ENCODE measurements at places on chromosomes 6 and 20.

DNA sequence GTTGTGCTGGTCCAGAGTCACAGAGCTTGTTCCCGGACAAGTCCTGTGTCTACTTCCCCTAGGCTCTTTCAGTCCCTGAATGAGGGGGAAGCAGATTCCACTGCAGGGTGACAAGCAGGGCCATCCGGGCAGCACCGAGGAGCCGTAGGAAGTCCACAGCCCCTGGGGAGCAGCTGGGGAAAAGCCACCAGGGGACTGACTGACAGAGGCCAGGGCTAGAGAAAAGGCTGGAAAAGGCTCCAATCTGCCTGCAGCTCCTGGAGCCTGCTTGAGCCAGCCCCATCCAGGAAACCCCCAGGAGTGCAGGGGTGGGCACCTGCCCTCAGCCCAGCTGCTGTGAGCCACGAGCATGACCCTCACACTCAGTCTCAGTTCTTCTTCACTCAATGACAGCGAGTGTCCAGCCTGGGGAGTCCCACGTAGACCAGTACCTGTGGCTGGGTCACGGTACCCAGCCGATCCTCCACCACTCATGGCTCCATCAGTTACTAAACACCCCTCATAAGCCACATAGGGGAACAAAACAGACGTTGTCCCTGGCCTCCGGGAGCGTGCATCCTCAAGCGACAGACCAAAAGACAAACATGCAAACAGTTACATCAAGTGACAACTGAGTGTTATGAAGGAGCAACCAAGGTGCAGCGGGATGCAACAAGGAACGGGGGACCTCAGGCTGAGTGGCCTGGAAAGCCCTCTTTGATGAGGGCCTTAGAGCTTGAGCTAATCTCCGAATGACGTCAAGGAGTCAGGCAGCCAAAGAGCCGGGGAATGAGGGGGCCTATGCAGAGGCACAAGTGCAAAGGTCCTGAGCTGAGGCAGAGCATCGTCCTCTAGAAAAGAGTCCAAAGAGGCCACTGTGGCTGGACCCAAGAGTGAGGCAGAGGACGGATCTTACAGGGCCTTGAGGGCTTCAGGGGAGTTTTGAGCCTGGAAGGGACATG lies 24.8 kb upstream of the VSTM2L start:
- no peak for DNase-seq

- DNase-seq, result no peak
Measured at GRCh38 chr6:11381801-11382513, 149.5 kb upstream of the NEDD9 start.

DNA sequence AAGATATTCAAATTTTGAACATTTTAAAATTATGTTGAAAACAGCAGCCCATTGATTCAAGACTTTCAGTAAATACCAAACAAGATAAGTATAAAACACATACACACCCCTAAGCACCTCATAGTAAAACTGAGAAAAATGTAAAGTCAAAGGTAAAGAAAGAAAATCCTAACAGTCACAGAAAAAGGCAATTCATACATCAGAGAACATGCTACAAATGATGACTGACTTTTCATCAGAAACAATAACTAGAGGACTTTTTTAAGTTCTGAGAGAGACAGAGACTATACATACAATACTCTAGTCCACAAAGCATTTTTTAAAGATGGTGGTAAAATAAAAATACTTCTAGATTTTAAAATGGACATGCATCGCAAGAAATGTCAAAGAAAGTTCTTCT lies 111.0 kb downstream of the PFDN4 start:
- no peak for DNase-seq

- no peak for DNase-seq
Measured at GRCh38 chr6:151757506-151757955, 50.0 kb upstream of the ESR1 start.

GRCh38 chr6:73262671-73263569 lies at the start of gene KHDC1:
TSS of gene KHDC1 (minus strand) at chr6:73263196. CDS start at chr6:73242517, 20,679 bp downstream.
- DNase-seq, result peak; percentile 60

DNA sequence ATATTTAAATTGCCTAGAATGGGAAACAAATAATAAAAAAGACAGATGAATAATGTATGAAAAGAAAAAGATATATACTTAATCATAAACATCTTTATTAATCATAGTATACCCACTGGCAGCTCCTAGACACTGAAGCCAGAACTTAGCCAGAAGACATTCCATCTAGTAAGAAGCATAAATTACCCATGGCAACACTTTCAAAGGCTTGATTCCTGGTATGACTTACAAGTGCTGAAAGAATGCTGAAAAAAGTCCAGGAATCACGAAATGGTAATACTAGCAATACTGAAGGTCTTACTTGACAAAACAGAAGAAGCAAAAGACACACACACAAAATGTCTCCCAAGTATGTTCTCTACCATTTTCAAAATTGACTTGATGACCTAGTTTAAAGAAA lies 38.0 kb downstream of the RWDD2A start:
- DNase-seq, result peak; percentile 78

GRCh38 chr6:21137700-21138335 lies 455.7 kb upstream of the SOX4 start:
- no peak for DNase-seq

GRCh38 chr6:143741480-143741879 lies 63.7 kb downstream of the PHACTR2 start:
- no peak for DNase-seq

DNA sequence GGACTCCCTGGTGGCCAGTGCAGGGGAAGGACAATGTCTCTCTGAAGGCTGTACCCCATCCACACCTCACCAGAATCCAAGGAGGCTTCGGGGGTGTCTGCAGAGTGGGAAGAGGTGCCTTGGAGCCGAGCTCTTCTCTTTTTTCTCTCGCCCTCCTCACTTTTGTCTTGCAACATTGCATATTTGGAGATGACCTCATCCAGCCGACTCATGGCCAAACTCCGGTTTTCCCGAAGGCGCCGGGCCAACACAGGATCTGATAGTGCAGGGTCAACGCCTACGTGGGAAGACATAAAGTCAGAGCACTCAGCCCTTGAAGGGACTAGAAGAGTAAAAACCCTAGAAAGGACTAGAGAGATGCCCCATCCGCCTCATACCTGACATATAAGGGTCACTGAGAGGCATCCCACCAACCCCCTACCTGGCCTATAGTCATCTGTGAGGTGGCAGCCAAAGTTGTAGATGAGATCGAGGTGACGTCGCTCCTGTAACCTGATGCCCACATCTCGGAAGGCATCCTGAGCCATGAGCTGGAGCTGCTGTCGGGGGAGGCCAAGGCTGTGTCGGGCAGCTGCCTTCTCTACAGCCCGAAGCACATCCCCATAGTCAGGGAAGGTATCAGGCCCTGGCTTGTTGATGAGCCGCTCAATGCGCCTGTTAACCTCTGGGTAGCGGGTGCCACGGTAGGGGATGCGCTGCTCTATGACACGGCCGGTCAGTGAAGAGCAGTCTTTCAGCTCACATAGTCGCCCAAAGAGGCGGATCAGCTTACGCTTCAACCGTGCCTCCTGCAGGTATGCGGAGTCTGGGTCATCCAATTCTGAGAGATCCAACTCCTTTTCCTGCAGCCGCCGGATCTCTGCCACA lies 3.0 kb upstream of the ZBTB22 start:
- peak; percentile 84 for DNase-seq

DNA sequence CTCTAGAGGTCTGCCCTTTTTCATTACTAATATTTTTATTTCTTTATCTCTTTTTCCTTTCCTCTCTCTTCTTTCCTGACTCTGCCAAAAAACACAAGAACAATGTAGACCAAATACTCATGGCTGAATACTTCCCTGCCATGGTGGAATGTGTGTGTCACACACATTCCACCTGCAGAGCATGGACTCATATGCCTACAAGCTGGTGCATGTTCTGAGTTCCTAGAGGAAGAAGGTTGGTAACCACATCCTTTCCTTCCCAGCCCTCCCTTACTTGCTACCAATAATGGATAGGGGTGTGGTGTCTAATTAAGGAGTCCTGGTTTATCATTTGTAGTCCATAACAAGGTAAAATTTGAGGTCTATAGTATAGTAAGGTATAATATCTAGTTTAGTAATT lies 15.2 kb upstream of the CST9L start:
- no peak for DNase-seq

DNA sequence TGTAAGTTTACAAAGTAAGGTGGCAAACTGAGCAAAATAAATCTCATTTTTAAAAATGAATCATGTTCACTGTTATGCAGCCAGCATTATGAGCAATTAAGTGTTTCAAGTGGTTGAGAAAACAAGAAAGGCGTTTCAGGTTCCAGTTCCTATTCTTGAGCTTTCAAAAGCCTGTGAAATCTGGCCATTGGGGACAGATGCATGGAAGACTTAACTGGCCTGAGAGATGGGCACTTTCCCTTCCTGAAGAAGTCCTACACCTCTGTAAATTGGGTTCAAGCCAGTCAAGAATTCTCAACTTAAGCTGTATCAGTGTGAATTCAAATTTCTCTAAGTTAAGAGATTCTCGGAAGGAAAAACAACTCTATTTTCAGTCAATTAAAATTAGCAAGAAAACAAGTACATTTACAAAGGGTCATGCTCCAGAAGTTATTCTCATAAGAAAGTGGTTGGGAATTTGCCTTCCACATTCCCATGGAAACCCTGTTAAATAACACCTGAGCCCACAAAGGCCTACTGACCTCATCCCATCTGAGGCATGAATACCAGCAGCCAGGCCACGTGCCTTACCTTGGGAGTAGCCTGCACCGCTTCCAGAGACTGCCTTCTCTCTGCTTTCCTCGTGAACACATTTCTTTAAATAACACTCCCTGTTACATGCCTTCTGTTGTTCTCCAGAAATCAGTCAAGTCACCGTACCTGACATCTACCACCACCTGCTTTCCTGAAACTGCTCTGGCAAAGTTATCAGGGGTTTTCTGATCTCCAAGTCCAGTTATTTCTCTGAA lies 19.4 kb downstream of the MAP3K5 start:
- peak; percentile 37 for DNase-seq

DNA sequence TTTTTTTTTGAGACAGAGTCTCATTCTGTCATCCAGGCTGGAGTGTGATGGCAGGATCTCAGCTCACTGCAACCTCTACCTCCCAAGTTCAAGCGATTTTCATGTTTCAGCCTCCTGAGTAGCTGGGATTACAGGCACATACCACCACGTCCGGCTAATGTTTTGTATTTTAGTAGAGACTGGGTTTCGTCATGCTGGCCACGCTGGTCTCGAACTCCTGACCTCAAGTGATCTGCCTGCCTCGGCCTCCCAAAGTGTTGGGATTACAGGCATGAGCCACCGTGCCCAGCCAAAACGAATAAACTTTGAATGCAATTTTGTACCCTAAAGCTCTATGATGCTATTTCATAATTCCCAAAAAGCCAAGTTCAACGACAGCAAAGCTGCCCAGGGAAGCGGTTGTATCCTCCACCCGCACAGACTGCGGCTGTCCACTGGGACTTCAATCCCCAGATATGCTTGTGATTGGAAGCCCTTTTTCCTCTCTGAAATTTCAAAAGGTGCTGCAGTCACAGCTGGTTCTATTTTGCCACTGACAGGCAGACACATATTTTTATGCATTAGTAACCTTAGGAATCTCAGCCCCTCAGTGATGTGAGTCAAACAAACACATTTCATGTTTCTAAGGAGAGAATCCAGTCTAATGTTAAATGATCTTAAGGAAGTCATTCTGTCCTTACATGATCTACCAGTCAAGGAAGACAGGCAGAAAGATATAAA lies 8.7 kb upstream of the RAMACL start:
- peak; percentile 94 for DNase-seq

DNA sequence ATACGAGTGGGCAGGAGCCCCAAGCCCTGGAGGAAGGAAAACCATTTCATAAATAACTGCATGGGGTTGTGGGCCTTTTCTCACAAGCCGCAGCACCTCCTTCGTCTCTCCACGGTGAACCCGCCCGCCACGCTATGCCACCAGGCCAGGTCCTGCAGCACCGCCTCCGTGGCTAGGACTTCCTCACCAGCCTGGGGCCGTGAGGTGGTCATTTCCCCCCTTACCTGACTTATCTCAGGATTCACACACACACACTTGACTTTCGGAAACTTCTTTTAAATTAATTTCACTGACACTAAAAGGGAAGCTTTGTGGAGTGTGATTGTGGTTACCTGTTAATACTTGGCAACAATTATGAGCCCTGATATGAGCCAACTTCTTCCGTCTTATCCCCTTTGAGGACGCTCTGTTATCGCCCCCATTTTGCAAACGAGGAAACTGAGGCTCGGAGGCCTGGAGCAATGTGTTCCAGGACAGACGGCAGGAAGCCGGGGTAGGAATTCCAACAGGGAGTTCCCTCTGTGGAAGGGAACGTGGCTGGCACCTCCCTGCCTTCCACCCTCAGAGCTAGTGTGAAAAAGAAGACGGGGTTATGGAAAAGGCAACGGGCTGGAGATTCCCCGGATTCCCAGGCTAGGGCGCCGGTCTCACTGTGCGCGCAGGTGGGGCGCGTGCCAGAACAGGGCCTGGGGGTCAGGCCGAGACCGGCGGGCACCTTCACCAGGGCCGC lies 817 bp upstream of the SLCO4A1 start:
- no peak for DNase-seq

- DNase-seq, result peak; percentile 96
Measured at GRCh38 chr6:1686117-1687098, 76.7 kb downstream of the FOXC1 start.

DNA sequence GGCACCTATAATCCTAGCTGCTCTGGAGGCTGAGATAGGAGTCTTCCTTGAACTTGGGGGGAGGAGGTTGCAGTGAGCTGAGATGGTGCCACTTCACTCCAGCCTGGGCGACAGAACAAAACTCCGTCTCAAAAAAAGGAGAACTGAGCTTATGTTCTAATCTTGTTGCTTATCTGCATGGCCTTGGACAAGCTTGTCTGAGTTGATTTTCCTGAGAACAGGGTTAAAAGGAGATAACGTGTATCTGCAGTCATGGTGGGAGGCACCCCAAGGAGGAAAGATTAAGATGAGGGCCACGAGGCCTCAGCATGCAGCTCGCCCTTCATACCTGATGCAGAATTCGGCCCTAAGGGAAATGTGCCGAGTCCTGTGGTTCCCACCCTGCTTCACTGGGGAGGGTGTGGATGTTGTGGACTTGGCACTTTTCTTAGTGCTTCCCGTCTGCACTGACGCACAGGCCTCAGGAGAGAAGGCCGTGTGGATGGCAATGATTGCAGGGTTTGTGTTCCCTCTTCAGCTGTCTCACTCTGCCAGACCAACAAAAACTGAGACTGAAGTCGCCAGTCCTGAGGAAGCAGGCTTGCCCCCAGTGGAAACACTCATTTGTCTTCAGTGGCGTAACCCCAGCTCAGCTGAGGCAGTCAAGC lies 56.3 kb downstream of the EZR start:
- DNase-seq, result no peak

DNA sequence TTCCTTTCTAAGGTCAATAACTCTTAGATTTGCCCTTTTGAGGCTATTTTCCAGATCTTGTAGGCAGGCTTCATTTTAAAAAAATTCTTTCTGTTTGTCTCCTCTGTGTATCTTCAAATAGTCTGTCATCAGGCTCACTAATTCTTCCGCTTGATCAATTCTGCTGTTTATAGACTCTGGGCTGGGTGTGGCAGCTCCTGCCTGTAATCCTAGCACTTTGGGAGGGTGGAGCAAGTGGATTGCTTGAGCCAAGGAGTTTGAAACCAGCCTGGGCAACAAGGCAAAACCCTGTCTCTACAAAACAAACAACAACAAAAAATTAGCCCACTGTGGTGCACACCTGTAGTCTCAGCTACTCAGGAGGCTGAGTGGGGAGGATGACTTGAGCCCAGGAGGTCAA lies 40.0 kb upstream of the SCP2D1 start:
- DNase-seq, result no peak

GRCh38 chr6:107957308-107957908 lies 600 bp downstream of the SEC63 start:
- peak; percentile 88 for DNase-seq

Measured in choroid plexus epithelial cell (primary cell).